ENCODE measurements at places on chromosomes 6 and 20.

DNA sequence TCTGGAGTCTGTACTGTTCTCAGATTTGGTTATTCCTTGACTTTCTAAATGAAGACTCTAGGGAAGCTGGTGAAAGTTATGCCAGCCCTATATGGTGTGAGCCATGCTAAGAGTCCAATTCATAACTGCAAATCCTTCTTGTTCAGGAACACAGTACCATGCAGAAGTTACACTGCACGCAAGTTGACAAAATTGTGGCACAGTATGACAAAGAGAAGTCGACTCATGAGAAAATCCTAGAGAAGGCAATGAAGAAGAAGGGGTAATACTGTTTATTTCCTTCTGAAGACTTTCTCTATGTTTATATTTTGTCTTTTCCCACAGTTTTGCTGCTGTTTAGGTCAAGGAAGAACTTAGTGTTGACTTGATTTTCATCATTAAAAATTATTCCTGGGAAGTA lies 61.2 kb upstream of the LAMP5 start:
- no peak for DNase-seq

DNA sequence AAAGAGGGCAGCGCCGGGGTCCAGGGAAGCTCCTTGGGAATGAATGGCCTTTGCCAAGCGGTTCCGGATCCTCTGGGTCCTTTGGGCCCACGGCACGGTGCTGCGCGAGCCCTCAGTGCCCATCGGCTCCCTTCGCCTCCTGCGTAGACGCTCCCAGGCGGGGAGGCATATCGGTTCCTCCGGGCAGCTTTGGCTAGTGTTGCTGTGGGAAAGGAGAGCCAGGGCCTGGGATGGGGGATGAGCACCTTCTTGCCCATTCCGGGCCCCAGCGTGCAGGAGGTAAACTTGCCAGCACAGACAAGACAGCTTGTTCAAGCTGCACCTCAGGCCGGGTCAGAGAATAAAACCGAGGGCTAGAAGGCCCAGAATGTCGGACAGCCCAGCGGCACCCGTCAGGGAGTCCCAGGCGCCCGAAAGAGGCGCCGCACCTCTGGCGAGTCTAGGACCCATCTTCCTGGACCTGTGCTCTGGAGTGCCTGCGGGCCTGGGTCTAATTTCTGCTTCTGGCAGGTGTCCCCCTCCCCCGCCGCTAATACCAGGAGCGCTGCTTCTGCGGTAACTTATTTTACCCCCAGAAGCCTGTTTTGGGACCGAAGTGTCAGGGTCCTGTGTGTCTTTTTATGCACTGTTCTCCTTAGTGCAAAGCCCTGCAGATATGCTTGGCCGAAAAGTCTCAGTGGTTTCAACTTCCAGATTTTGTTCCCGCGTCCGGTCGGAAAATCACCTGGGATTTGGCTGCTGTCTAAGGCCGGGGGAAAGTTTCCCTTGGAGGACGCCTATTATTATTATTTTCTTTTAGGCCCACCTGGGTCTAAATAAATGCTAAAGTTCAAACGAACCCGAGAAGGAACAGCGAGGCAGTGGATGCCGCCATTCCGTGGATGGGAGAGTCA lies 1.7 kb upstream of the TFAP2C start:
- no peak for DNase-seq

GRCh38 chr20:57627339-57627738 lies 7.1 kb upstream of the ZBP1 start:
- DNase-seq, result no peak

- no peak for DNase-seq
Observed at GRCh38 chr6:34544776-34545471, 11.2 kb downstream of the SPDEF start.

- DNase-seq, result no peak
Observed at GRCh38 chr20:58039274-58040092, 189.0 kb downstream of the ANKRD60 start.

DNA sequence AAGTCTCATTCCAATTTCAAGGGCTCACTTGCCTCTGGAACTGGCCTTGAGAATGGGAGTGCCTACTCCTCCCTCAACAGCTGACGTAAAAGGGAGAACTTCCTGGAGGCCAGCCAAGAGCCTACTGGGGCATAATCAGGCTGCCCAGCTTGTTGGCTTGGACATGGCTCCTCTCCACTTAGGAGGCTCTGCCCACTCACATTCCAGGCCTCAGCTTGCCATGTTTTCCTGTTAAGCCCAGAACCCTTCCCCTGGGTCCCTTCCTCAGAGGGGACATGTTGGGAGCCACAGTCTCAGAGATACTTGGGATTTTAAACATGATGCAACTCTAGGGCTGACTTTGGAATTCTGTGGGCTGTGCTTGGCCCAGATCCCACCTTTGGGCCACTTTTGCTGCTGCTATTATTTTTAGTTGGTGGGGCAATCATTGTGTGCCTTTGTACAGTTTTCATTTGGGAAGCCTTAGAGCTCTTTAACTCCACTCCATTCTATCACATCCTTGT lies 31.5 kb upstream of the ADTRP start:
- DNase-seq, result no peak

- no peak for DNase-seq
Observed at GRCh38 chr6:75495011-75495410, 1.4 kb upstream of the FILIP1 start.

DNA sequence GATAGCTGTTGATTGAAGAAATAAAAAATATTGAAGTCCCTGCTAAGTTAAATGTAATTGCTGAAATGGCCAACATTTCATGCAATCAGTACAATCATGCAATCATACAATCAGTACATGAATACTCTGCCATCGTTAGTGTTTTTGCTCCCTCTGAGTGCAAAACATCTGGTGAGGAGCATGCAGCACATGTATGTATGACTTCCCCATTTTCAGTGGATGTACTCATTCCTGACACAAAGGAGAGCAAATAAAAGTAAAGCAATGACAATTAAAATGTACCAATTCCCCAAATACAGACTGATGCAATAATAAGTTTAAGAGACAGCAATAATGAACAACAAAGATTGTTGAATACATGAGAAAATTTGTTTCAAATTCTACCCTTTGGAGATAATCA lies 140.7 kb downstream of the PLCB1 start:
- no peak for DNase-seq

DNA sequence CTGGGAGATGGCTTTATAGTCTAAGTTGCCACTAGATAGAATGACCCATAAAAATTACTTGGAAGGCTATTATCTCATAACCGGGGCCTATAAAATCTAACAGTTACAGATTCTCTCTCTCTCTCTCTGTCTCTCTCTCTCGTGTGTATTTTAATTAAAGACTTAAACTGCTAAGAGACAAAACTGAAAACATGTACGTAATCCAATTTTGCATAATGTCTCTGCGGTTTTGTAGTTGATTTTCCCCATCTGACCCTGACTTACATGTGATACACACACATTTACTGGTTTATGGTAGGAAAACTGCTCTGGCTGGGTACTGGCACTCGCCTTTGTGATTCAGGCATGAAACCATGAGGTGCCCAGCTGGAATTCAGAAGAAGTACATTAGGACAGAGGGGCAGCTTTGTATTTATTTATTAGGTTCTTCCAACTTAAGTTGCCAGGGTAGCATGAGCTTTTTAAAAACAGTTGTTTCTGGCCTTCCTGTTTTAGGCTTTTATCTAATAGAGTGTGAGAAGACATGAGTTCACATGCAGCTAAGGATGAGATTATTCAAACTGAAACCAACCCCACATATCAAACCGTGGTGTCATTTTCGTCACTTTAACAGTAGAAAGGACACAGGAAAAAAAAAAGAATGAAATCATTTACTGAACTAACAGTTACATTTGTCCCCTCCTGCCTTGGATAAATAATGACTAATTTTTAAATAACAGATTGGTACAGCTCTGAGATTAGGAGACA lies 182.5 kb downstream of the GMPR start:
- DNase-seq, result no peak

- no peak for DNase-seq
Observed at GRCh38 chr6:167287513-167288048, 3.5 kb upstream of the UNC93A start.

- peak; percentile 9 for DNase-seq
Observed at GRCh38 chr6:106918115-106918514, 56.4 kb downstream of the CD24 start.

GRCh38 chr6:113927001-113927400 lies 43.9 kb downstream of the HDAC2 start:
- no peak for DNase-seq

DNA sequence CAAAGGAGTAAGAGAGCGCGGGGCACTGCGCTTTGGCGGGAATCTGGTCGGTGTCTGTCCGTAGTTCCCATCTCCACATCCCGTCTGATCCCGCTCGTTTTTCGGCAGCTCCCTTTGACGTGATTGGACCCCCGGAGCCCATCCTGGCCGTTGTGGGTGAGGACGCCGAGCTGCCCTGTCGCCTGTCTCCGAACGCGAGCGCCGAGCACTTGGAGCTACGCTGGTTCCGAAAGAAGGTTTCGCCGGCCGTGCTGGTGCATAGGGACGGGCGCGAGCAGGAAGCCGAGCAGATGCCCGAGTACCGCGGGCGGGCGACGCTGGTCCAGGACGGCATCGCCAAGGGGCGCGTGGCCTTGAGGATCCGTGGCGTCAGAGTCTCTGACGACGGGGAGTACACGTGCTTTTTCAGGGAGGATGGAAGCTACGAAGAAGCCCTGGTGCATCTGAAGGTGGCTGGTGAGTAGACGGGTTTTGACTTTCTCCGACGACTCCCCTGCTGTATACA lies 1.4 kb downstream of the BTN1A1 start:
- DNase-seq, result no peak

DNA sequence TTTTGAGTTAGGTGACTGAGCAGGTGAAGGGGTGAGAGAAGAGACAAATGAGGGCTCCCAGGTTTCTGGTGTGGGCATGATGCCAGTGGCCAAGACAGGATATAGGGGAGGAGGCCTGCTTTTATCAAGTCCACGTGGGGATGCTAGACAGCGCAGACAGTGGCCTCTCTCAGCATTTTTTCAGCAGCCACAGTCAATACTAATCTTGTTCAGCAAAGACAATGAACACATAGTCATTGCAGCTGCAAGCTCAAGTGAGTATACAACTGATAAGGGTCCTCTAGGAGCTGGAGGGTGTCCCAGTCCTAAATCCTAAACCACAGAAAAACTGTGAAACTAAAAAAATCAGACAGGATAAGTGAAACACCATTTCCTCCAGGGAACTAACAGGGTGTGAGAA lies 48.6 kb downstream of the UQCC1 start:
- DNase-seq, result no peak

DNA sequence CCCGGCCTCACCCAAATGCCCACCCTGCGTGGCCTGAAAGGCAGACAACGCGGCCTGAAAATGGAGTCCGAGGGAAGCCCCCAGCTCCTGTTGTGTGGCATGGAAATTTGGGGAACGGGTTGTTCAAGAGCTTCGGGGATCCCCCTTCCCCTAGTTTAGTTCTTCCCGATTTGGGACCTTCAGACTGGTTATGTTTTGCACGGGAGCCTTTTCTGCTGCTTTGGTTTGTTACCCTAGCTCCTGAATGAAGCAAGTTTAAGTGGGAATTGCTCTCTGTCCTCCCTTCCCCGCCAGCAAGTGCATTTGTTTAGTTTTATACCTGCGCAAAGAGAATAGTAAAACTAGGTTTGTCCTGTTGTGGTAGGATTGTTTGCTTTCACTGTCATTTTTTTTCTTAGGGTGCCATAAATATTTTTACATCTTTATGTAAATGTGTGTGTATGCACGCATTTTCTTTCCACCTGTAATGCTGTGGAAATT lies 604 bp downstream of the SH3BGRL2 start:
- DNase-seq, result peak; percentile 6

- DNase-seq, result no peak
Observed at GRCh38 chr6:129104560-129104959, 221.6 kb downstream of the LAMA2 start.
